Stimulated activated CD8-positive, alpha-beta memory T cell treated with anti-CD3 and anti-CD28 coated beads, Interleukin-4, amount 100 ng/mL, for 1 hour (primary cell): ENCODE measurements at places on chromosomes 12 and 14.

DNA sequence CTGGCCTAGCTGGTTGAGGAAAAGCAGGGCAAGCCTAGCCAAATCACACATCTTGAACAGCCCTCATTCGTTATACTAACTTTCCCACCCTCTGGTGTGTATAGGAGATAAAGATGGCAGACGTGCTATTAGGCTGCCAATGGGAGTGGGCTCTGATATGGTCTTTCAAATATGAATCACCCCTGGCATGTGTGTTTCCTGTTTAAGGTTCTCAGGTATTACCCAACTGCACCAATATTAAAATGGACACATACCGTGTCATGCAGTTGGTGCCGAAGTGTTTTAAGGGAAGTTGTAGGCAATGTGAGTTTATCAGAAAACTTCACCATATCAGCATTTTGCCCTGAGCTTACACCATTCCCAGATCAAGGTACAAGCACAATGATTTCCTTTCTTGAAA, 33.4 kb downstream of the CHST11 start:
- DNase-seq, result no peak

DNA sequence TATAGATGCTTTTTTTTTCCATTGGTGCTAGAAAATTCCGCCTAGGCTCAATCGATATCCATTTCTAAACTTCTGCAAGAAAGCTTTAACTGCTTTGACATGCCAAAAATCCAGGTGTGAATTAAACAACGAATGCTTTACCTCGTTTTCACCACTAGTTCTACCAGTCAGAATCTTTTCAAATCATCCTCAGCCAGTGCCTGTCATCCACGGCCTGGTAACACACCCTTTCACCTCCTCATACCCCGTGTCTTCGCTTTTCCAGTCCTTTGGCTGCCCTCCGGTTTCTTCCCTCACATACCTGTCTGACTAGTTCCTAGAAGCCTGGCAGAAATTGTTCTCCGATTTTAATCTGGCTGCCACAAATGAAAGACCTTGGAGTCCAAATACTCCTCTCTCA, 1.4 kb upstream of the PHC1 start:
- no peak for DNase-seq

DNA sequence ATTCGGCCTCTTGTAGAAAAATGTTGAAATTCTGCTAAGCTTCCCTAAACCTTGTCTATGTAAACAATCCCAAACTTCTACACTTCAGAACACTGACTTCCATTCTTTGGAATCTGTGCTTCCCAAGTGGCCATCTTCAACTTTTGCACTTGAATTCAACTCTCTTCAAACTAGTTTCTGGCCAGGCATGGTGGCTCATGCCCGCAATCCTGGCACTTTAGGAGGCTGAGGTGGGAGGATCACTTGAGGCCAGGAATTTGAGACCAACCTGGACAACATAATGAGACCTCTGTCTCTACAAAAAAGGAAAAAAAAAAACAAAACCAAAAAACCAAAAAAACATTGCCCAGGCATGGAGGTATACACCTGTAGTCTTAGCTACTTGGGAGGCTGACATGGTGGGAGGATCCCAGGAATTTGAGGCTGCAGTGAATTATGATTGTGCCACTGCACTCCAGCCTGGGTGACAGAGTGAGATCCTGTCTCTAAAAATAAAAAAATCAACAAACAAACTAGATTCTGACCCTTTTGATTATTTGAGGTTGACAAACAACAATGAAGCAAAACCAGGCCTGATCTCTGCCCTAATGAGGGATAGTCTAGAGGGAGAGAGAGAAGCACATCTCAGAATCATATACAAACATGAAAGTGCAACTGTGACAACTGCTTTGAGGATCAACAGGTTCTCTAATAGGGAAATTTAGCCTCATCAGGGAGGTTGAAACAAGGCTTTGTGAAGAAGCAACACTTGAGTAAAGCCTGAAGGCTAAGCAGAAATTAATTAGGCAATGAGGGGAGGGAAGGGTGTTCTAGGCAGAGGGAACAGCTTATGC, 11.6 kb upstream of the C12orf75 start:
- DNase-seq, result no peak

DNA sequence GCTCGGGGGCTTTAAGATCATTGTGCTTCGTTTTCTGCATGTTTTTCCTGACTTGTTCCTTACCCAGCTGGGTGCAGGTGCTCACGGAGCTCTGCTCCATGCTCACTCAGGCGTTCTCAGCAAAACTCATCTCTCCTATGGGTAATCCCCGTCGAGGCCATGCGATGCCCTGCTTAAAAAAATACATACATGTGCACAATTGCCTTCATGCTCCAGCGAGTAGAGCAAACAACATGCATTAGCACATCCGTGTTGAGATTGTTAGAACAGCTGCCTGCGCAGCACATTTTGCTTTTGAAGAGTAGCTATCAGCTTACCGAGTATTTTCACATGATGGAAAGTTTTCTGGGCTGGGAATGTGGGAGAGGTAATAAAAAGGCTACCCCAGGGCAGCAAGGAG, 16.2 kb downstream of the AACS start:
- no peak for DNase-seq

DNA sequence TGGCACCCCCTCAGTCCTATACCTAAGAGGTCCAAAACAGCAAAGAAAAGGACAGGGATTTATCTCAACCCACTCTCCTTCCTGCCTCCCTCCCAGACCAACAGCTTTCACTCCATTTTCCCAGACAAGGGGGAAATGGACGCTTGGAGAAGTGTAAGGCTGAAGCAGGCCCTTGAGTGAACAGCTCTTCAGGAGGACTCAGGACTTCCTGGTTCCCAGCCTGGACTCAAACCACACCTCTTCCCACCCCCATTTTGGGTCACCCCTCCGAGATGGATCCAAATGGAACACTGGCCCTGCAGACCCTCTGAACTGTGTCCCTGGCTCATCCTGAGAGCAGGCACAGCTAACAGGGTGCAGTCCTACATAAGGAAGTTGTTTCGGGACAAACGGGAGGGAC, 2.7 kb downstream of the KMT2D start:
- no peak for DNase-seq

DNA sequence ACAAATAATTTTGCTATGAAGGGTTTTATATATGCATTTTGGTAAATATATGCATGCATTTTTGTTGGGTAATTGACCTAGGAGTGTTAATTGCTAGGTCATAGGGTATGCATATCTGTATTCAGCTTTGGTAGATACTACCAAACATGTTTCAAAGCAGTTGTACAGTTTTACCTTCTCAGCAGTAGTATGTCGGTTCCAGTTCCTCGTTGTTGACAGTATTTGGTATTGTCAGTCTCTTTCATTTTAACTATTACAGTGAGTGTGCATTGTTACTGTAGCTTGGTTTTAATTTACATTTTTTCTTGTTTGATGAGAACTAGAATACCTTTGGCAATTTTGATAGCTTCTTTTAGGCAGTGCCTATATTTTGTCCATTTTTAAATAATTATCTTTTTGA, 98.9 kb downstream of the ARID2 start:
- no peak for DNase-seq

- no peak for DNase-seq
These were observed 156.4 kb downstream of the ETNK1 start for GRCh38 chr12:22781339-22781738.

DNA sequence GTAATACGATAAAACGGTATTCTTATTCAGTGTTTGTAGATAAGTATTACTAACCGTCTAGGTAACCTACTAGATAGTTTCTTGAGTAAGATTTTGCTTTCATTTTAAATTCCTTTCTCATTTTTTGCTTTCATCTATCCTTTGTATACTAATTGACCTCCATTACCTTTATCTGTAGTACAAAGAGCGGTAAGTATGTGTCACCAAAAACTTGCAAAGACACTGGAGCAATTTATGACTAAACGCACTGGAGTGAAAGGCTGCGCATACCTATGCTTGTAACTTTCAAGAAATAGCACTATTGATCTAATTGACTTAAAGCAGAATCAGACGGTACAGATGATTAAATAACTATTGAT, 1.7 kb downstream of the ARHGAP5 start:
- no peak for DNase-seq

- DNase-seq, result no peak
These were observed 96.6 kb downstream of the PRKCH start for GRCh38 chr14:61417883-61418455.

DNA sequence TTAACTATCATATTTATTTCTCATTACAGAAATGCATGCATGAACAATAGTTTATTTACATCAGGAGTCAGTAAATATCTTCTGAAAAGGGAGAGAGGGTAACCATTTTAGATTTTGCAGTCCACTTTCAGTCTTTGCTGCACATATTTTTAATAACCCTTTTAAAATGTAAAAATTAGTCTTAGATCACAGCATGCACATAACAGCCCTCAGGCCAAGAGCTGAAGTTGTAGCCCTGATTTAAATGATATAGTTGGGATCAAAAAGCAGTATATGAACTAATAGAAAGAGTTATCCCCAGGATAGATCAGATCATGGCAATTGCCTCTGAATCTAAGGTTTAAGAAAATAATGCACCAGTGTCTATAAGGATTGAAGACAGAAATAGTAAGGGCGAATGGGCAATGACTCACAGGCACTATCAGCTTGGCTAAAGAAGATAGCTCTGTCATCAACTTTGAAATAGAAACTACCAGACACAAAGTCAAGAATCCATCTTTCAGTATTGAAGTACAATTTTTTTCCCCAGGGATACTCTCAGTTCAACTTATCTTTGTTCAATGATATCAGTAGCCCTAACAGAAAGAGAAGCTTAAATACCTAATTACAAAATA, 13.1 kb upstream of the CLEC7A start:
- DNase-seq, result no peak
